Small intestine (tissue), 16 donors: ENCODE measurements at places on chromosomes 1 and 21.
A peak's percentile ranks its signal among the peaks of the same experiment; 100 is the strongest.

DNA sequence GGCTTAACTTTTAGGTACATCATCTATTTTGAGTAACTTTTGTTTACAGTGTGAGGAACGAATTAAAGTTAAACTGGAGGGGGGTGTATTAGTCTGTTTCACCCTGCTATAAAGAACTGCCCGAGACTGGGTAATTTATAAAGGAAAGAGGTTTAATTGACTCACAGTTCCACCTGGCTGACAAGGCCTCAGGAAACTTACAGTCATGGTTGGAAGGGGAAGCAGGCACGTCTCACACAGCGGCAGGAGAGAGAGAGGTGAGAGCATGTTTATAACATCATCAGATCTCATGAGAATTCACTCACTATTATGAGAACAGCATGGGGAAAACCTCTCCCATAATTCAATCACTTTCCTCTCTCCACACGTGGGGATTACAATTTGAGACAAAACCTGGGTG lies 31.9 kb upstream of the TMEM52 start:
- DNase-seq: no peak

DNA sequence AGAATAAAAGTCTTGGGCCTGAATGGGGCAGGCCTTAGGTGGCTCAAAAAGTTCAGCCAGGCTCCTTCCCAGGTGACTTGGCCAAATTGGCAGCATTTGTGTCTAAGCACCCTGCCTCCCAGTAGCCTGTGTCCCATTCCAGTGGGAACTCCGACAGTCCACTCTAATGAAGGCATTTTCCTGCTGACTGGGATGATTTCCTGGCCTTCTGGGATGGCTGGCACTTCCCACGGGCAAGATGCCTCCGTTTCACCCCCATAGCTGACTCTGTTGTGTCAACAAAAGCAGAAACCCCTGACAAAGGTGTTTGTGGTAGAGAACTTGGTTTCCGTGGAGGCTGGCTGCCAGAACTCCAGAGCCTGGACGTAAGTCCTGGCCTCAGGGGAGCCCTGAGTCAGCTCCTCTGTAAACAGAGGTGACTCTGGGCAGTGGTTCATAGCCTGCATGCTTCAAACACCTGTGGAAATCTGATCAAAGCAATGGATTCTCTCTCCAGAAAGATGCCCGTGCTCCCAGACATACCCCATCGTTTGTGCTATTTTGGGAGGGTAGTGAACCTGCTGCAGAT lies 36.6 kb downstream of the WNT3A start:
- DNase-seq: no peak

DNA sequence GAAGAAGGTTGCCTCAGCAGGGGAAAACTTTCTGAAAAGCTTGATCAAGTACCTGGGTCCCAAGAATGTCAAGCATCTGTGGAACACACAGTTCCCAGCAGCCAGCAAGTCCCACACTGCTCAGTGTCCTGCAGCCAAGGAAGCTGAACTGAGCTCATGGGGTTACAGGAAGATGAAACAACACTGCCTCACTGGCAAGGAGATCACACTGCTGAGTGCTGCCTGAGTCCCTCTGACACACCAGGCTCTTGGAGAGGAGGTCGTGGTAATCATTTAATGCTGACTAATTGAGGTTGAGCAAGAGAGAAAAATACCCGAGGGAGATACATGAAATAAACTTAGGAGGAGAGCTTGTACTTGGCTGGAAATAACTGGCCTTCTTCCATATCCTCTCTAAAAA lies 75.2 kb downstream of the MPZL1 start:
- DNase-seq: peak; percentile 20

DNA sequence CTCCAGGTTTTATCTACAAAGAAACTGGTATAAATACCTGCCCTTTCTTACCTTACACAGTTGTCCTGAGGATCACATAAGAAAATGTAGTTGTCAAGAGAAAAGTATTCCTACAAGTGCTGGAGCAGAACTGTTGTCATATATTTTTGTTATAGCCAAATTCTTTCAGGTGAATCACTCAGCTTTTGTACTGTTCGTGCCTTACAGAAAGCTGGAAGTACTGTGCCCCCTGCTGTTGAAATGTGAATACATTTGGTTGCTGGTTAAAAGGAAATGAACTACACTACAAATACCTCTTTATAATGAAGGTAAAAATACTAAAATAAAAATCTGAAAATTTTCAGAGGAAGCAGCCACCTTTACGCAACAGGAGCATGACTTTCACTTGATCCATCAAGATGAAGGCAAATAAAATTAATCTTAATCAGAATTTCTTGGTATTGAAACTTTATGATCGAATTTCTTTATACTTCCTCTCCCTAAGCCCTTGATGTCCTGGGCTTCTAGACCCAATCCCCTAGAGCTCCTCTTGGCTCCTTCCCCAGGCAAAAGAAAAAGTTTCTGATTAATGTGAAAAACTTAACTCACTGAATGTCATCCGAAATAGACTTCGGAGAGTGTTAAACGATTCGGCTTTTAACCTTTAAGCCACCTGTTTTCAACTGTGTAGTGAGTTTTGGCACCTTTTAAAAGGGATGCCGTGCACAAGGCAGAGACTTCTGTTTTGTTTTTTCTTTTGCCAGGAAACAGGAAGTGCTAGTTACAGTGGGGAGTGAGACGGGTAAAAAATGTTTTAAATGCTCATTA lies 12.5 kb downstream of the CHML start:
- DNase-seq: peak; percentile 42

GRCh38 chr21:41055266-41055665 lies 112.7 kb upstream of the BACE2 start:
- no peak for DNase-seq

GRCh38 chr1:57162607-57163261 lies 196.9 kb upstream of the C8B start:
- no peak for DNase-seq

- no peak for DNase-seq
Observed at GRCh38 chr21:33964706-33965325, 49.2 kb upstream of the ATP5PO start.

- no peak for DNase-seq
Observed at GRCh38 chr1:34867415-34867814, 7.9 kb upstream of the SMIM12 start.

- no peak for DNase-seq
Observed at GRCh38 chr1:7235871-7236517, 450.7 kb downstream of the CAMTA1 start.

DNA sequence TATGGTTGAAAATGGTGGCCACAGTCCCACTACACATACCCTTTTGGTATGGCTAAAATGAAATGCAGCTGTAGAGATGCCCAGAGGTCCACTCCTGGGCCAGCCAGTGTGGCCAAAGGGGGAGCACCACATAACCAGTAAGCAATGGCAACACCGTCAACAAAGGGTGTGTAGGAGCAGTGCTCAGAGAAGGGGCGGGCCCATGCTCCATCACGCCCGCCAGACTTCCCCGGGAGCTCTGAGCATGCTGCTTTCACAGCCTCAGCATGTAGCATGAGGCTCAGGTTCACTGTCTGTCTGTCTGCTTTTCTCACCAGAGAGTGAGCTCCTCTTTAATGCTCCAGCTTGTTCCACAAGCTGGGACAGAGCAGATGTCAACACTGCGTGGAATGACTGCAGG lies 537.6 kb downstream of the MATN1 start:
- DNase-seq: no peak

GRCh38 chr1:200337410-200337809 lies 72.4 kb downstream of the ZNF281 start:
- no peak for DNase-seq

- DNase-seq: no peak
Observed at GRCh38 chr1:27592232-27592930, 11.6 kb downstream of the AHDC1 start.

DNA sequence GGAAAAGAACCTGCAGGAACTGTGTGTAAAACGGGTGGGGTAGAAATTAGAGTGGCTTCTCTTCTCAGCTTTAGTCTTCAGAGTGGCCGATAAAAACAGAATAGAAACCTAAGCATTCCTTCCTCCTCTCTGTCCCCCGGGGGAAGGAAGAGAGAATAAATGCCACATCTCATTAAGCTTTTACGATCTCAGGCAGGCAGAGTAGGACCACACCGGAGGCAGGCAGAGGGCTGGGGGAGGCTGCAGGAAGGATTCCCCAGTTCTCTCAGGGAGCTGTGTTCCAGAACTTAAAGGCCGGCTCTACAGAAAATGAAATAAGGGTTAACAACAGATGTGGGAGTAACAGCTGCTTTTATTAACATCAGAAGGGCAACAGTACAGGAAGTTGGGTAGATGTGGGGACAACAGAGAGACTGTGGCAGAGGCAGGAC lies 24.5 kb upstream of the MEF2D start:
- DNase-seq: no peak

- DNase-seq: peak; percentile 54
Observed at GRCh38 chr1:59290193-59290949, 6.5 kb upstream of the FGGY start.

GRCh38 chr1:30762930-30763650 lies 5.5 kb upstream of the LAPTM5 start:
- no peak for DNase-seq

DNA sequence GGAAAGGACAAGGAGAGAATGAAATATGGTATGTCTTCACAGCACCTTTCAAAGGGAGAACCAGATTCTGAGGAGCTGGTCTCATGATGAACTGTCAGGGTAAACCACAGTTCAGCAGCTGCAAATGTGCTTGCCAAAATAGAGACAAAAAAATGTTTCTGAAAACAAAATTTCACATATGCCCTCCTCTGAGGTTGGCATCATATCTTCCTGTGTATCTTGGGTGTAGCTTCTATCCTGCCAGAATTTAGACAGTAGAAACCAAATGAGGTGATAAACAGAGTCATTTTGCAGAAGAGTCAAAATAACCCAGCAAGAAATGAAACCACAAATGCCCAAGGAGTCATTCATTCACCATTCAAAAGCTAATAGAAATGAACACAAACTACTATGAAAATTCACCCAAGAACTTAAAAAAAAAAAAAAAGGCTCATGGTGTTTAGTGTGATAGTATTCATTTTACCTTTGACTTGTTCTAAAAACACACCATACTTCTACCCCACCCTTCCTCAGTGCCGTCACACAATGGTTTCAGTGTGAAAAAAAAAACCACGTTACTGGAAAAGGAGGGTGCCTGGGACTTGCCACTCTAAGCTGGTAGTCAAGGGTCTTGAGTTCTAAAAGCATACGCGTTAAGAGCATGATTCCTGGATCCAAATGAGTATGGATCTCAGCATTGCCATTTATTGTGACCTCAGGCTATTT lies 18.5 kb downstream of the SELL start:
- DNase-seq: no peak

DNA sequence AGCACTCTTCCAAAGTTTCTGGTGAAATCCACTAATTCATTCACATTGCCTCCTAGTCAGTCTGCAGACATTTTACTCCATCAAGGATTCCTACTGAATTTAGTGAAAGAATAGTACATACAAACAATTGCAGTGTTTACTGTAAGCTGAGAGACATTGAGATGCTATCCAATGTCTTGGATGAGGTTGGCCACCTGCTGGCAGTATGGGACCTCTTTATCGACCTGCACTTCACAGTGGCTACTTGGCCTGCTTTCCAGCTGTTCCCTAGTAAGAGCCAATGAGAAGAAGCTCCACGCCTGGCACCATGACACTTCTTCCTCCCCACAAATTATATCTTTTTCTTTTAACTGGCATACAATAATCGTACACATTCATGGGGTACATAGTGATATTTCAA lies 51.5 kb upstream of the LRIF1 start:
- no peak for DNase-seq

DNA sequence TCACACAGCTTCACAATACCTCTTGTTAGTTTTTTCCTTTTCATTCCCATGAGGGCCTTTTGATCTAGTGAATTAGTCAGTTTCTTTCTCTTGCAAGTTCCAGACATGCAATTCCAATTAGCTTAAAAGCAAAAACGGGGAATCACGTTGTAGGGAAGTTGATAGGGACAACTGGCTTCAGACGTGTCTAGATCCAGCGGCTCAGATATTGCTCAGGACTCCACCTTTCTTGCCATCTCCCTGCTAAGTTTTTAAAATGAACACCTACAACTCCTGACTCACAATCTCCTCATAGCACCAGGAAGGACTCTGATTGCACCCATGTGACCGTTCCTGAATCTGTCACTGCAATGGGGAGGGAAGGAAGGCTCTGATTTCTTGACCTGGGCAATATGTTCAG lies 63.8 kb upstream of the ARHGAP29 start:
- no peak for DNase-seq

GRCh38 chr1:93661829-93662474 lies 19.7 kb downstream of the BCAR3 start:
- DNase-seq: no peak

- no peak for DNase-seq
Observed at GRCh38 chr1:13792419-13792818, 92.4 kb downstream of the PRDM2 start.

- no peak for DNase-seq
Observed at GRCh38 chr1:41414716-41415306, 53.6 kb downstream of the FOXO6 start.

GRCh38 chr1:54315099-54315498 lies 91.1 kb downstream of the SSBP3 start:
- no peak for DNase-seq

DNA sequence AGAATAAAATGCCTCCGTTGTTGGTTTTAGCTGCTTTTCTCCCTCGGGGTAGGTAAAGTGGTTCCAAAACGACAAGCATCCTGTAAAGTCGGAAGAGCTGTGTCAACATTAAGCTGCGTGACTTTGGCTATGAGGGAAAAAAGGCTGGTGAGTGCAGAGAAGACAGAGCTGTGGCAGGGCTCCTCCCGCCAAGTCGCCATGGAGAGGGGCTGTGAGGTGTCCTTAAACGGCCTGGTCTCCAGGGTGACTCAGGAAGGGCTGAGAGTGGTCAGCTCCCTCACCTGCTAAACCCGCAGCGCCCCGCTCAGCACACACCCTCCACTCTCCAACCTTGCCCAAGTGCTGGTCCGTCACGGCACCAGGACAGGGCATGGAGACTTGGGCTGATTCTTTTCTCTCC lies 91.6 kb upstream of the SAMD11 start:
- DNase-seq: no peak

DNA sequence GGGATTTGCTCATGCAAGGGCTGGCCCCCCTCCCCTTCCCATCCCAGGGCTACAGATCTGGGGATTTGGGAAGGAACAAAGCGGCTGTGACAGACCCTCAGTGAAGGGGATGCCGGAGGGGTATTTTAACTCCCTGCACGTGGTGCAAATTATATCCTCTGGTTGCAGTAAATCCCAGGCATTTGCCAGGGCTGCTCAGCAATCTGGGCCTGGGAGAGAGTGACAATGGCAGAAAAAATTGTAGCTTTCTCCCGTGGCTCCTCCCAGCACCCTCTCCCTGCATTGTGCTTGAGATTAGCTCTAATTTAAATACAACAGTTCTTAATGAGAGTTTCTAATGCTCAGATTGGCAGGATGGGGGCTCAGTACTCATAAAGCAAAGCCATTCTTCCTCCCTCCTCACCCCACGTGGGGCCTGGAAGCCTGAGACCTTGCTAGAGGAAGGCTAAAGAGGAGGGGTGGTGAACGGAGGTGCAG lies 129.9 kb upstream of the CD34 start:
- DNase-seq: no peak

GRCh38 chr1:234927971-234928640 lies 200.5 kb downstream of the TOMM20 start:
- DNase-seq: no peak

DNA sequence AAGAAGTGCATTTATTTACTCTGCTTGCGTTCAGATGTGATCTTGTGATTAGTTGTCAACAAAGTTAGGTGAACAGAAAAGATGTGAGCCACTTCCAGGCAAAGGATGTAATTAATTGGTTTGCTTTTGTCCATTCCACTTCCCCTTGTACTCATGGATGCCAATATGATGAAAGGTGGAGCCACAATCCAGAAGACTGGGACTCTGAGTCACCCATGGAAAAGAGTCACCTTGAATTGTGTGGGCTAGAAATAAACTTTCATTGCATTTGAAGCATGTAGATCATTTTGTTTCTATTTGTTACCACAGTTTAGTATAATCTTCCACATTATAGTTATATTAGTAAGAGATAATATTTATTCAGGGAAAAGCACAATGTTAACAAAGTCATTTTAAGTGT lies 684.2 kb downstream of the LTN1 start:
- DNase-seq: no peak
